ENCODE measurements at places on chromosomes 7 and 10.

GRCh38 chr10:89153116-89153515 is 54.0 kb downstream of the CH25H start:
- DNase-seq, result no peak

- DNase-seq, result peak; percentile 27
These were observed 45.5 kb upstream of the ZNF716 start for GRCh38 chr7:57404343-57404966.

GRCh38 chr10:9342885-9343570 is 1288.5 kb downstream of the GATA3 start:
- no peak for DNase-seq

- DNase-seq, result no peak
These were observed 89.0 kb upstream of the FGFR2 start for GRCh38 chr10:121687095-121687813.

GRCh38 chr7:83201355-83201754 is 38.7 kb upstream of the PCLO start:
- DNase-seq, result no peak
